NCI-H1694 treated with DMSO at 0.1 percent for 48 hours (cell line): ENCODE measurements at places on chromosomes 5 and 9.

GRCh38 chr5:136594416-136594815 is 229.1 kb upstream of the TRPC7 start:
- DNase-seq: no peak

GRCh38 chr5:112203229-112203628 is 215.8 kb downstream of the EPB41L4A start:
- DNase-seq: no peak

- no peak for DNase-seq
Observed at GRCh38 chr5:138334867-138335447, 3.1 kb upstream of the FAM53C start.

- no peak for DNase-seq
Observed at GRCh38 chr5:109496112-109496511, 86.3 kb upstream of the PJA2 start.

DNA sequence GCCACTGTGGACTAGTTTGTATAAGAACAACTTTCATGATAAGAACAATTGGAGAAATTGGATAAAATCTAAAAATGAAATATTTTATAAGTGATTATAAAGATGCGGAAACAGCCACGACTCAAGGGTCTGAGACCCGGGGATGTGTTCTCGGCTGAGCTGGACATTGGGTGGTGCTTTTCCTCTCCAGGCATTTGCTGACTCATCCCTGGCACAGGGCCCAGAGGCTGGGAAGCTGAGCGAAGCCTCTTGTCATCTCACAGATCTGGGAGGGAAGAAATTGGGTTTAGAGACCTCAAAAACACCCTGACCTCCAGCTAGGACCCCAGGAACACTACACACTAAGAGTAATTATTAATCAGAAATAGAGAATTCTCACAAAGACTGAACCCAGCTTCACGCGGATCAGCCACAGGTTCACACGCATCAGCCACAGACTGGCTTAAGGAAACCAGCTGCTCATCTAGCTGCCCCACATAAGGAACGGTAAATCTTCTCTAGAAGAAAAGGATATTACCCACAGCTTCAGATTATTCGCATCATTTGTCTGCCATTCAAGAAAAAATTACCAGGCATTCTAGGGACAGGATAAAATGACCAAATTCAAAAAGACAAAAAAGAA is 2.8 kb upstream of the OR2V1 start:
- no peak for DNase-seq
